Germinal center (tissue), 1 donor: ENCODE measurements at places on chromosomes 12 and 14.

- no peak for DNase-seq
These were observed 33.7 kb upstream of the DLK1 start for GRCh38 chr14:100692859-100693558.

- DNase-seq, result no peak
These were observed 29.2 kb upstream of the BMAL2 start for GRCh38 chr12:27303139-27304111.

- no peak for DNase-seq
These were observed 248.8 kb downstream of the ANO6 start for GRCh38 chr12:45464699-45465098.

- DNase-seq, result peak; percentile 69
These were observed 125.3 kb upstream of the ATF7IP start for GRCh38 chr12:14239935-14240872.

DNA sequence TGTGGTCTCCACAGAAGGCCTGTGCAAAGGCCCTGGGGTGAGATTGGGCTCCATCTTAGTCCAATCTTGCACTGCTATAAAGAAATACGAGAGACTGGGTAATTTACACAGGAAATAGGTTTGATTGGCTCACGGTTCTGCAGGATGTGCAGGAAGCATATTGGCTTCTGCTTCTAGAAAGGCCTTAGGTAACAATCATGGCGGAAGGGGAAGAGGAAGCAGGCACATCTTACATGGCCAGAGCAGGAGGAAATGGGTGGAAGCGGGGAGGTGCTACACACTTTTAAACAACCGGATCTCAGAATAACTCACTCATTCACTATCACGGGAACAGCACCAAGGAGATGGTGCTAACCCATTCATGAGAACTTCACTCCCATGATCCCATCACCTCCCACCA lies 55.4 kb downstream of the FAR2 start:
- no peak for DNase-seq

DNA sequence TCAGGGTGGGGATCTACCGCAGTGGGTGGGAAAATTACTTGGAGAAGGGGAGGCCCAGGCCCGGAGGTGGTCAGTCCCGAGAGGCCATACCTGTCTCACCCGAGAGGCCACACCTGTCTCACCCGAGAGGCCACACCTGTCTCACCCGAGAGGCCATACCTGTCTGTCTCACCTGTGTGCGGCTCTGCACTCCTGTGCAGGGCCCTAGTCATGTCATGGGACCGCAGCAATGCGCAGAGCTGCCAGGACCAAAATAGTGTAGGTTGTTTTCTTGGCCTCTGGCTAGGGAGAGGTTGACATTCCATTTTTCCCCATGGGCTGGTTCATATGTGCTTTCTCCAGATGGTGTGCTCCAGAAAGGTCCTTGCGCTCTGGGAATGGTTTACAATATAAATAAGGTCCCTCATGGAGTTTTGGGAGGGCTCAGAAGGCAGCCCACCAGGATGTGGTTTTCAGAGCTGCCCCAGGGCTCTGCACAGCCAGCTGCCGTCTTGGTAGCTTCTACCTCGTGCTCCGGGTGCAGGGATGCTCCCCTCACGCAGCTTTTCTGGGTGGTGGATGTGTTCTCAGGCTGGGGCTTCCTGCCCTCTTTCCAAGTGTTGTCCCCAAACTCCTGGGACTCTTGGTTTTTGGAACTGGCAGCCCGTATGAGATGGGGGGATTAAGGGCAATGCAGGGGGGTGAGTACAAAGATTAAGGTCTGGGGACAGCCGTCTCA lies 58.2 kb downstream of the CACNA1C start:
- no peak for DNase-seq

GRCh38 chr14:81519200-81520011 lies 14.2 kb downstream of the SEL1L start:
- peak; percentile 5 for DNase-seq

DNA sequence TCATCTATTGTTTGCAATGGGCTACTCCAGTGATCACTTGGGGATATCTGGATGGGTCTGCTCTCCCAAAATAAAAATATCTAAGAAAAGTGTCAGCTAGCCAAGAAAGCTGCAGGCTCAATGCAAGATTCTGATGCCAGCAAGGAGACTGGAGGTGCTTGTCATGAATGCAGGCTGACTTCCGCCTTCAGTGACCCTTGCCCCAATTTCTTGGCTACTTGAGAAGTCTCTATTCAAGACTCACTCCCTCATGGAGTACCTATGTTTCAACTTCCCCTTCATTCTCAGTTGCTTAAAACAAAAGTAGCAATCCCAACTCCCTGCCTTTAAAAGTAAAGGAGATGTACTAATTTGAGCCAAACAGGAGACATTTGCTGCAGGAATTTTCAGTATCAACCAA lies 123.9 kb downstream of the GPR65 start:
- no peak for DNase-seq

- no peak for DNase-seq
These were observed 79.9 kb downstream of the NINJ2 start for GRCh38 chr12:583251-583869.

DNA sequence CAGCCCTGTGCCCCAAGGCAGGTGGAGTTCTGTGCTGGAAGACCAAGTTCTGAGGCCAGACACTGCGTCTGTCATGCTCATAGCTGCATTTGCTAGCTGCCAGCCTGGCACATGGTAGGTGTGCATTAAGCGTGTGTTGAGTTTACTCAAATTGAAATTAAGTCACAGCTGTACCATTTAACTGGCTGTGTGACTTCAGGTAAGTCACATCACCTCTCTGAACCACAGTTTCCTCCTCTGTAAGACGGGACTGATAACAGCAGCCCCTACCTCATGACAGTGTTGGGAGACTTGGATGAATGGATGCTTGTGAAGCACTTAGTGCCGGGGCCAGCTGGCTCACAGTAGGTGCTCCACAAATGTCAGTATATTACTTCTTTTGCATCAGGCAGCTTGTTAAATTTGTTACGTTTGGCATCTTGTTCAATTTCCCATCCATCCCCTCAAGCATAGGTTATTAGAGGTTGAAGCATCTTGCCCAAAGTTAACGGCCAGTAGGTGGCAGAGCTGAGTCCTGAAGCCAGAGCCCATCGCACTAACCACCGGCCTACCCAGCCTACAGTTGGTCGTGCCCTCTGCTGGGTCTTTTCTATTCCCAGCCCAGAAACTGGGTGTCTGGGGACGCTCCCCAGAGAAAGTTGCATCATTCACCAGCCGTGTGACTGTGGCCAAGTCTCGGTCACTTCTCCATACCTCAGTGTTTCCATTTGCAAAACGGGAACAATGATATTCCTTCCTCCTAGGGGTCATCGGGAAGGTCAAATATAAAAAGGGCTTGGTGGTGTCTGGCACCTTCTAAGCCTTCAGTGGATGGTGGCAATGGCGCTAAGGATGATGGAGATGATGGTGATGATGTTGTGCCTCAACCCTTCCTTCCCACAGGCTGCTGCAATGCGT lies 4.5 kb downstream of the DAO start:
- peak; percentile 64 for DNase-seq

DNA sequence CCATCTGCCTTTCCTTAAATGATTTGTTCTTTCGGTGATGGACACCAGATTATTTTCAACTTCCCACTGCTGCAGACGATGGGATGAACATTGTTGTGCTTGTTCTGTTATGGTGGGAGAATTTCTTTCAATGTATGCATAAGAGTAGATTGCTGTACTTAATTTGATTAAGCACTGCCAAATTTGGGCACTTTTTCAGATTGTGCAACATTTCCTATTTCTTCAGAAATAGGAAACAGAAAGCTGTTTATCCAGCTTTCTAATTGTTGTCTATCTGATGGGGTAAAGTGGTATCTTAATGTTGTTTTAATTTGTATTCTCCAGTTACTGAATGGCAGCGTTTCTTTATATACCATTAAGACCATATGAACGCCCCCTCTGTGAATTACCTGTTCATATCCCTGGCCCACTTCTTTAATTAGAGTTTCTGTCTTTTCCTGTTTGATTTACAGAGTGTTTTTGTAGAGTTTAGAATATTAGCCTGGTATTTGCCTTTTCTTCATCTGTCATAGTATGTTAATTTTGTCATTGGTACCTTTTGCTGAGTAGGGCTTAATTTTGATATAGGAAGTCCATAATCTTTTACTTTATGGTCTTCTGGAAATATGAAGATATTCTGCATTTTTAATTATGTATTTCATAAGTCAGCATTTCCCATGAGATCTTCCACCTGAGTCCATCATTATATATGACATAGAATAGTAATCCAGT lies 59.6 kb downstream of the DIP2B start:
- DNase-seq, result no peak

GRCh38 chr12:105324704-105325103 lies 5.8 kb upstream of the C12orf75 start:
- DNase-seq, result no peak

GRCh38 chr12:96295532-96296160 lies 101.5 kb downstream of the ELK3 start:
- peak; percentile 4 for DNase-seq

GRCh38 chr12:116713527-116713926 lies 24.3 kb downstream of the SPRING1 start:
- no peak for DNase-seq

DNA sequence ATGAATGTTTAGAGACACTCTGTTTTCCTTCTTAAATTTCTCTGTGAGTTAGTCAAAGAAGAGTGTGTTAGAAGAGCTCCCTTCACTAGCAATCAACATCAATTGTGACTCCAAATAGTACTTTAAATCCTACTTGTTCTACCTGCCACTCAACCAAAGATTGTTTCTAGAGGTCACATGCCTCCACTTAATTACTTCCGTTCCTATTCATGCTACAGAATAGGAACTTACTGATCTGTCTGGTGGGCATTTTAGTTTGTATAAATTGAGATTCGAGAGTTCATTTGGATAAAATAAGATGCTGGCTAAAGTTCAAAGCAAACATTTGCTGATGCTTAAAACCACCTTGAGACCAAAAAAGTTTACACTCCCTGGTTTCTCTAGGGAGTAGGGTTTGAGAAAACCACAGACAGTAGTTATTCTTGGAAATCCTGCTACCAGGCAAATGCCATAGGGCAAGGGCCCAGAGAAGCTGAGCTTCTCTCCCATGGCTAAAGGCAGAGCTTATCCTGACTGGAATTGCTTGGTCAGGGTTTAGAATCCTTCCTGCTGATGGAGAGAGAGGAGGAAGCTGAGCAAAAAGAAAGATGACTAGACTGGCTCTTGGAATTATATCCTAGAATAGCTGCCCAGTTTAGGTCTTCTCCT lies 389.6 kb upstream of the ATP2B1 start:
- no peak for DNase-seq

- DNase-seq, result no peak
These were observed 817.2 kb downstream of the TMEM121 start for GRCh38 chr14:106343626-106344025.

DNA sequence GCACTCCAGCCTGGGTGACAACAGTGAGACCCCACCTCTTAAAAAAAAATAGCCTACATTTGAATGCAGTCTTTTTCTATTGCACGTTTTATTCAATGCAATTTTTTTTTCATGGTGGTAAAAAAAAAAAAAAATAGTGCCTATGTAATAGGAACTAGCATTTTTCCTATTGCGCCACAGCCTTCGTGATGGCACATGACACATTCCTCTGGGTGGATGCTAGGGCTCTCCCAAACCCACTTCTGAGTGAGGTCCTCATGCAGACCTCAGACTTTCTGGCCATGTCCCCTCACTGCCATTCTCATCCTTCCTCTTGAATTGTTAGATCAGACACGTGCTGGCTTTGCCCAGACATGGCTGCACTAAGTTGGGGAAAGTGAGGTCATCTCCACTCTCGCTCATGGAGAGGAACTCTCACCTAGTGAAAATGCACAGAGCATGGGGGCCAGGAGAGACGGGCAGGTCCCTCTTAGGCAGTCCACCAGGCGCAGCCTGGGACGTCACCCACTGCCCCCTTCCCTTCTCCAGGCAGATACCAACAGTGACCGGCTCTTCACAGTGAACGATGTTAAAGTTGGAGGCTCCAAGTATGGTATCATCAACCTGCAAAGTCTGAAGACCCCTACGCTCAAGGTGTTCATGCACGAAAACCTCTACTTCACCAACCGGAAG lies 19.2 kb downstream of the DCAF4 start:
- DNase-seq, result no peak

GRCh38 chr12:79057540-79057939 lies 193.0 kb downstream of the SYT1 start:
- DNase-seq, result no peak

- no peak for DNase-seq
These were observed 175.8 kb upstream of the PLXNC1 start for GRCh38 chr12:93972411-93973208.

- DNase-seq, result no peak
These were observed 150.0 kb upstream of the PLEKHA5 start for GRCh38 chr12:18979401-18980126.

- DNase-seq, result no peak
These were observed 317.4 kb upstream of the DDHD1 start for GRCh38 chr14:53470351-53471043.

DNA sequence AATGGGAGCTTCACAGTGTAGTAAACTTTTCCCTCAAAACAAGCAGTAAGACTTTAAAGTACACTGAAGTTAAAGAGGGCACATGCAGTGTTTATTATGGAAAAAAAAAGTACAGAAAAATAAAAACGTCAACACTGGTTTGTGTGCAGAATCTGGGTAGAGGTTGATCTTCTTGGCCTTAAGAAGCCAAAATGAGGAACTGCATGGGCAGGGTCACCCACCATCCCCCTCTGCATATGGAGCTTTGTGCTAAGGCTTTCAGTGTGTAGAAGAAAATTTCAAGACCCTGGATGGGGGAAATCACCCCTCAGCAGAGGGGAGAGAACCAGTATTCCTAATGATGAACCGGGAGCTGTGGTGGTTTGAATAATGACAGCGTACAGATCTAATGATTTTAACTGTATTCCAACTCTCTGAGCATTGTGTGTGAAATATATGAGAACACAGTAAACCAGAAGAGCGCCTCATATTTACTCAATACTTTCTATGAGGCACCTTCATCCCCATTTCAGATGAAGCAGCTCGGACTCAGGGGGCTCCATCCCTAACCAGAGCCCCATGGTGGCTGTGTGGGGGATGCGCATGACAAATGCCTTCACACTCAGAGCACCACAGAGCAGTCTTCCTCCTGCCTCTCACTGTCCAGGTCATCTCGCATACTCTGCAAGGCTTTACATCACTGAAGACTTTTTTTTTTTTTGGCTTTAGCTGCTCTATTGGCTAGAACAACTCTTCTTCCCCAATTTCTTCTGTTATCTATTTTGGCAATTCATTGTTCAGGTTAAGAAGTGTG lies 33.4 kb downstream of the ACADS start:
- no peak for DNase-seq

DNA sequence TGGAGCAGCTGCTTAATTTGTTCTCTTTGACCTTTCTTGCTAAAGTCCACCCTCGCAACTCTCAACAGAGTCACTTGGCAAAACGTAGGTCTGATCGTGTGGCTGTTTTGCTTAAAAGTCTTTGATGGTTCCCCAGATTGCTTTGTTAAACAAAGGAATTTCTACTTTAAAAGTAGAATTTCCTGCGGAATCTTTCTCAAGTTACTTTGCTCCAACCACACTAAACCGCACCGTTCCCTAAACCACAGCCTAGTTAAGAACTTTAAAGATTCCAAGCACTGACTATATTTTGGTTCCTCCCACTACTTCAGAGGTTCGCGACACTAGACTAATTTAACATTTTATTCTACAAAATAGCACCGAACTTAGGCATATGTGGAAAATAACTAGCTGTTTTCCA lies 114.8 kb upstream of the FGD4 start:
- no peak for DNase-seq

GRCh38 chr12:65596514-65597091 lies 227.7 kb upstream of the HMGA2 start:
- DNase-seq, result no peak

- peak; percentile 81 for DNase-seq
These were observed 347 bp downstream of the SYNDIG1L start for GRCh38 chr14:74425525-74426201.
